ENCODE measurements at places on chromosomes 3 and 15.

- no peak for DNase-seq
Observed at GRCh38 chr3:10693457-10693856, 122.6 kb upstream of the SLC6A11 start.

- peak; percentile 45 for DNase-seq
Observed at GRCh38 chr3:124217542-124217941, 225.6 kb upstream of the ROPN1 start.

- DNase-seq, result no peak
Observed at GRCh38 chr15:73892446-73893226, 19.3 kb downstream of the TBC1D21 start.

DNA sequence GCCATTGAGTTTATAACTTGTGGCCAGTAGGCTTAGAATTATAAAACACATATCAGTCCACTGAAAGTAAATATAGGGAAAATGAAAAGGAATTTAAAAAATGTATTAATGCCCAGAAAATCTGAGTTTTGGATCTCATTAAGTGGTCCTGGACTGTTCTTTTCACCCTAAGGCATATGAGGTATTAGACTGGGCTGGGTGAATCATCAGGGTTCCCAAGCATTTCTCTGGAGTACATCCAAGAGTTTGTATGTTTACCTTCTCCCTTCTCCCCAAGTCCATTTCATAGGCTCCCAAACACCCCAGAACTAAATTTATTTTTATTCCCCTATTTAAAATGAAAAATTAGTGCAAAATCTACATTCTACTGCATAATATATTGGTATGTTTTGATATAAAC, 31.9 kb upstream of the SPTSSB start:
- DNase-seq, result no peak

DNA sequence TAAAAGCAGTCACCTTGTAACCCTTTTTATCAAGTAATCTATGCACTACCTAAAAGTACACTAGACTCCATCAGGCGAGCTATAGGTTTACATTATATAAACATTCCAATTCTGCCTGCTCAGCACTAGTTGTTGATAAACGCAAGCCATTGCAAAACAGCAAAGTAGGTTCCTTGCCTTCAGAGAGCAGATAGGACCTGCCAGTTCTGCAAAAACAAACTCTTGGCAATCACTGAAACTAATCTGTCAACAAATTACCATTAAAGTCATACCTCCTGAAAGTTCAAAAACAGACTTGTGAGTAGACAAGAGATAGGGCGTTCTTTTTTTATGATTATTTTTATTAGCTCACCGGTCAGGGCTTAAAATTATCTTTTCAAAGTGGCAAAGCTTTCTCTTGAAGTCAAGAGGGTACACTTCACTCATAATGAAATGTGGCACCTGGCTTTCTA, 392.5 kb downstream of the FOXP1 start:
- no peak for DNase-seq
